Activated CD4-positive, alpha-beta T cell treated with anti-CD3 and anti-CD28 coated beads, Interleukin-2, amount 50 U/mL, for 4 hours (primary cell): ENCODE measurements at places on chromosomes 11 and 22.

GRCh38 chr11:95308512-95309035, 77.6 kb upstream of the SESN3 start:
- DNase-seq, result no peak

- DNase-seq, result peak; percentile 46
Observed at GRCh38 chr11:78138694-78139421, 568 bp downstream of the ALG8 start.

DNA sequence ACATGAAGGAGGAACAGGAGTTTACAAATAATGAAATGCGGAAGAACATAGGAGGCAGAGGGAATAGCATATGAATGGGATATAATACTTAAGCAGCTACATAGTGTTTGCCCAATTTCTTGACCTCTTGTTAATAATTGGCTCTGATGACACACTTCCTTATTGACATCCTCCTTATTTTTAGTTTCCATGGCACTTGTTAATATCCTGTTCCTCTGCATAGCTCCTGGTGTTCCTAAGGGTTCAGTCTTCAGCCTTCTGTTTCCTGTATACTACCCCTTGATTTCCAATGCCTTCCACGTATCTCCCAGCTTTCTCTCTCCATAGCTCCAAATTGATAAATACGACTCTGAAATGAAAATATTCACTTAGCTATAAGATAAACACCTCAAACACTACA, 663.8 kb upstream of the API5 start:
- no peak for DNase-seq

DNA sequence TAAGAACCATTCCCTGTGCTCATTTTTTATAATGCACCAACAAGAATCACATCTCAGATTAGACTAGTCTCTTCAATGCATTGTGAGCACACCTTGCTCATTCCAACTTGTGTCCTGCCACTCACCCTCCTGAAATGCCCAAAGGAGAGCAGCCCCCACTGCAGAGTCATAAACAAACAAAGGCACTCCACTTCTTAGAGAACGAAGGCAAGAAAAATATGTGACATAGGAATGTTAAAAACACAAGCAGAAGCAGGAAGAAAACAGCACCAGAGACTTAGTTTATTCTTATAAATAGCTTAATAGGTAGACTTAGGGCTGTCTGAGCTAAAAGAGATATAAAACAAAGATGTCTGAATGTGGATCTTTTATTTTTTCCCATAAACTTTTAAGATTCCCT, 57.2 kb downstream of the GUCY1A2 start:
- DNase-seq, result no peak

- no peak for DNase-seq
Observed at GRCh38 chr11:573146-573759, 3.0 kb upstream of the PHRF1 start.

DNA sequence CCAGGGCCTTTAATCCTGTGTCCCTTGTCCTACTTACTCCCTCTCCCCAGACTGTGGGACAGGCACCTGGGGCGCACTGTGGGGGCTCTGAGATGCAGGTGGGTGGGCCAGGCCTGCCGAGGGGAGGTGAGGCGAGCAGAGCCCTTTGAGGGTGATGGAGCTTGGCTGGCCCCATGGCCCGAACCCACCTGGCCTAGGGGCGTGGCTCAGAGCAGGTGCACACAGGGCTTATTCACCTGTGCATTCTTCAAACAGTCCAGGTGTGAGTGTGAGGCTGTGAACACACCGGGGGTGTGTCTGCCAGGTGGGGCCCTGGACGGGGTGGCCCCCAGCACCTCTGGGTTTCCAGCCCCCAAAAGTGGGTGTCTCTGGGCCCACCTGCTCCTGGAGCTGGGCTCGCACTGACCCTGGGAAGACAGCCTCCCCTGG, 9.0 kb upstream of the MUC5AC start:
- no peak for DNase-seq

- peak; percentile 7 for DNase-seq
Observed at GRCh38 chr11:13210424-13210823, 67.2 kb upstream of the BMAL1 start.

DNA sequence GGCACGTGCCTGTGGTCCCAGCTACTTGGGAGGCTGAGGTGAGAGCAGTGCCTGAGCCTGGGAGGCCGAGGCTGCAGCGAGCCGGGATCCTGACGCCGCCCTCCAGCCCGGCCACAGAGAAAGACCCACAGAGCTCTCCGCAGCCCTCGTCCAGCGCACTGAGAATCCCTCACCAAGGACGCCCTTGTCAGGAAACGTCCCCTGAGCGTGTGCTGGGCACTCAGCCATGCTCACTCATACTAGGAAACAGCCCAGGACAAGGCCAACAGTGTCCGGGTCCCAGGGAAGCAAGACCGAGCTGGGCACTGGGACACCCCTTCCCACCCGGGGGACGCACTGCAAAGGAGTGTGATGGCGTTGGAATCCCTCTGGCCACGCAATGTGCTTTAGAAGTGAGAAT, 14.5 kb downstream of the DEAF1 start:
- no peak for DNase-seq
